ENCODE measurements at places on chromosomes 6 and 20.

DNA sequence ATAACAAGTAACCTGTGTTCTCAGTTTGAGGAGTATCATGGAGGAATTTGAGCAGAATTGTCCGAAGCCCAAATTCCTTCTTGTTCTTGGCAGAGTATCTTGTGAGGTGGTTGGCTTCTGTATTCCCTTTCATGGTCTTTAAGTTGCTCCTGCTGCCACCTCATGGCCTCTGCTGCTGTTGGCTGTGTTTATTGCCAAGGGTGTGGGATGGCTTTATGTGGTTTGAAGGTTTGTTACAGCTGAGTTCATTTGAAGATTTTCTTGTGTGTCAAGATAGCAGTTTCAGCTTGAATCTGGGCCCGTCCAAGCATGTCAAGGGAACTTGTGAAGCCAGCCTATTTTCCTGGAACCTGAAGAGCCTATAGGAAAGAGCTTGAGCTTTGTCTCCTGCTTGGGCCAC lies 20.2 kb upstream of the TTK start:
- no peak for DNase-seq

DNA sequence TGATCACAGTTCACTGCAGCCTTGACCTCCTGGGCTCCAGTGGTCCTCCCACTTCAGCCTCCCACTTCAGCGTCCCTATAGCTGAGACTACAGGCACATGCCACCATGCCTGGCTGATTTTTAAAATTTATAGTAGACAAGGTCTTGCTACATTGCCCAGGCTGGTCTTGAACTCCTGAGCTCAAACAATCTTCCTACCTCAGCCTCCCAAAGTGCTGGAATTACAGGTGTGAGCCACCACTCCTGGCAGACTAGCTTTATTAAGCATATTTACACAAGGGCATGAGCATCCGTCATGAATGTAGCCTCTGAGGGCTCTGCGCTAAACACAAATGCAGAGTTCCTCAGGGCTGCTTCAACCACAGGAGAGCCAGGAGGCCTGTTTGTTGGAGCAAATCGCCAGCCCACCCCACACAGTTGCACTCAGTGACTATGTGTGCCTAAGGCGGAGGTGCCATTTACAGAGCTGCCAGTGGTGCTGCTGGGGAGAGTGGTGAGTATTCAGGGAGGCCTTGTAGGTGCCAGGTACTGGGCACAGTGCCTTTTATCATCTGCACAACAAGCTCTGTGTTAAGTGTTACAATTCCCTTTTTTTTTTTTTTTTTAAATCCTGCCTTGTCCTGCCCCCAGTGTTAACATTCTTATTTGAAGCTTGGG lies 78.2 kb downstream of the PSMG4 start:
- DNase-seq, result no peak

GRCh38 chr20:34891166-34892062 lies 15.0 kb downstream of the ACSS2 start:
- DNase-seq, result no peak

DNA sequence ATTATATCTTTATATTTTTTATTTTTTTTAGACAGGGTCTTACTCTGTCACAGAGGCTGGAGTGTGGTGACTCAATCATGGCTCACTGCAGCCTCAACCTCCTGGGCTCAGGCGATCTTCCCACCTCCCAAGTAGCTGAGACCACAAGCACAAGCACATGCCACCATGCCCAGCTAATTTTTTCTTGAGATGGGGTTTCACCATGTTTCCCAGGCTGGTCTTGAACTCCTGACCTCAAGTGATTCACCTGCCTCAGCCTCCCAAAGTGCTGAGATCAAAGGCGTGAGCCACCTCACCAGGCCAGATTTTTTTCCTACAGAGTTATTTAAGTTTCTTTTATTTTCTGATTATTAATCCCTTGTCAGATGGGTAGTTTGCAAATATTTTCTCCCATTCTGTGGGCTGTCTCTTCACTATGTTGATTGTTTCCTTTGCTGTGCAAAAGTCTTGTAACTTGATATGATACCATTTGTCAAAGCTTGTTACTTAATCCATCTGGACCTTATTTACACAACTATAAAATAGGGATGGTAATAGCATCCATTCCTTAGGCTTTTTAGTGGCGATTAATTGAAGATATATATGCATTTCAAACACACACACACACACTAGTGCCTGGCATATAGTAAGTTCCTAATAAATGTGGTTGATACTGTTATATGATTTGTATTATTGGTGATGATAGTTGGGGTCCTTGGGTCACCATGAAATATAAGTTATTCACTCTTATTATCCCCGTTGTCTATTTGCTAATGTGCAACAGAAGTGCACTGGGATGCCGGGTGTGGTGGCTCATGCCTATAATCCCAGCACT lies 187.1 kb downstream of the BCAS1 start:
- DNase-seq, result no peak

DNA sequence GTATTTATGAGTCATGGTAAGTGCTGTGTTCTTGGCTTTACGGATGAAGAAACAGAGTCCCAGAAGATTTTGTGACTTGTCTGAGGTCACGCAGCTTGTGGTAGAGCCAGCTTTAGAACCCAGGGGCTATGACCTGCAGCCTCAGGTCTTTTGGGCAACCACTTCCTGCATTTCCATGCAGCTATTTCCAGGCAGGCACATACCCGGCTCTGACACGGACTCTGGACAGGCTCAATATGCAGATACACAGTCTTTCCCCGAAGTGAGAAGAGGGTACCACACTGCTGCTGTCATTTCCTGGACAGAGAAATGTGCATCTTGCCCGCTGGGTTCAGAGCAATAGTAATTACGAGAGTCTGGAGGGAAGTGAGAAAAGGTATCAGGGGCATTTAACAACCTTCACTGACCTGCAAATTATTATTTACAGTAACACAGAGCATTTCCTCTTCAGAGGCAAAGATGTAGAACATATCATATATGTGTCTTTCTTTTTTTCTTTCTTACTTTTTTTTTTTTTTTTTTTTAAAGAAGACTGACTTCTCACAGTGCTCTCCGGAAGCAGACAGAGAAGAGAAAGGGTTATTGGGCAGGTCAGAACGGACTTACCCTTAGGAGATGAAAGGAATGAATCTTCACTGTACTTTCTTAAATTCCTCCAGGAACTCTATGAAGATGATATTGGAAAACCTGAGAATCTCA lies 185.1 kb downstream of the CLIC5 start:
- no peak for DNase-seq

DNA sequence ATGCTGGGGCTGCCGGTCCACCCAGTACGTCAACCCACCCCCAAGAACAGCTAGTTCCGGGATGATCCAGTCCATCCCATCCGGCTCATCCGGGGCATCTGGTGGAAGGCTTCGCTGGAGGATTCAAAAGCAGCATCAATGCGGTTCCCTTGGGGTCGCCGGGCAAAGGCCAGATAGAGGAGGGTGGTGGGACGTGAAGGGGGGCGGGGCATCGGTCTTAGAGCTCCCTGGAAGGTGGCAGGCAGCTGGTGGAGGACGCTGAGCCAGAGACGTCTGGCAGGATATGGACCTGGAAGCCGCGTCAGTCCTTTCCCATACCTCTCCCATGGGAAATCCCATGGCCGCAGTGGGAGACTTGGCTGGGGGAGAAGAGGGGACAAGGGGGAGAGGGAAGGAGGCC lies 1500.8 kb upstream of the DEFB115 start:
- no peak for DNase-seq

- no peak for DNase-seq
These were observed 21.3 kb downstream of the KCNG1 start for GRCh38 chr20:51001430-51002265.

- no peak for DNase-seq
These were observed 84.6 kb downstream of the PDE7B start for GRCh38 chr6:135935941-135936601.

DNA sequence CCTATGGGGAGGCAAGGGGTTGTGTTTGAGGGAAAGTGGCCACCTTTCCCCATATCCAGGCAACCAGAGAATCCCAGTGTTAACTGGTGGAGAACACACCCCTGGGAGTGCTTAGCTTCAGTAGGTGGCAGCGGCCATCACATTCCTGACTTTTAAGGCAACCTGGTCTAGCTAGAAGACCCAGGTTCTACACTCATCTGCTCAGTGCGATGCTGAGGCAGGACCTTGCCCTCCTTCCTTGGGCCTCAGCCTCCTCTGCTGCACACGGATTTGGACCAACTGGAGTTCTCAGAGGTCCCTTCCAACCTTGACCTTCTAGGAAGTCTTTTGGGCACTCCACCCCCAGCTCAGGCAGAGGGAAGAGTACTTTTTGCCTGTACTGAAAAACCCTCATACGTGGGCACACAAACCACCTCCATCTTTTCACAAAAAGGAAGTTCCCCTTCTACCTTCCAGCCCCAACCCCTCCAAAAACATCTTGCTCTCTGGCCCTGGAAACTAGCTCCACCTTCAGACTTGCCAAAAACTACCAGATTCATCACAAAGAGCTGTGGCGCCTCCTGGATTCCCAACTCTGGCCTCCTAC lies 2.9 kb downstream of the CCND3 start:
- DNase-seq, result no peak

- DNase-seq, result no peak
These were observed 115.1 kb upstream of the FRMD1 start for GRCh38 chr6:168193816-168194721.

Data from stimulated activated CD8-positive, alpha-beta memory T cell treated with anti-CD3 and anti-CD28 coated beads, Interleukin-7, amount 100 ng/mL, for 1 hour (primary cell).